ENCODE measurements at places on chromosomes 2 and 18.

DNA sequence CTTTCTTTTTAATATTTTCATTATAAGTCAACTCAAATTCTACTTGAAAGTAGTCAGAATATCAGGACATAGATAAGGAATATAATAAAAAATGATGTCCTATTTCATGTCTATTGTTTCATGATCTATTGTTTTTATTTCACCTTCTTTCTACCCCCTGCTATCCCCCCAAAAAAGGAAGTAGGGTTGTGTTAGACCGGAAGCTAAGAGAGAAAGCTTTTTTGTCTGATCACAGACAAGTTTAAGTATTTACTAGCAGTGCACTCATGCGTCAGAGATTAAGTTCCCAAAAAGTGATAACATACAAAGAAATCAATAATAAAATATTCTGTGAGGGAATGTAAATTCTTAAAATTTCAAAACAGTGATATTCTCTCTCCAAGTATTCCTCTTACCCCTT is 447.1 kb upstream of the CNTNAP5 start:
- no peak for DNase-seq

DNA sequence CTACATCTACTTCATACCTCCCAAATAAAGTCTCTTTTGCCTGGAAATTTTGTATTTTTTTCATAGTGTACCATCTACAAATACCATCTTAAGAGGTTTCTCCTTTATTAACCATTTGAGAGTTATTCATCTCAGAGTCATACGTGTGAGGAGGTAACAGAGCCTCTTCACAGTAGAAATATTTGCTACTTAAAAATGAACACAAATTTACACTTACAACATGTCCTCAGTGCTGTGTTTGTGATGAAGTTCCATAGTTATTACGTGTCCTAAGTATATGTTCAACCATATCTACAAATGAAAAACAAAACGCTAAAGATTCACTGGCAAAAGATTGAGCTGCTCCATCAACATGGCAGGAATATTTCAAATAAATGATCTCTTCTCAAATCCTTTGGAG is 48.5 kb upstream of the HNRNPA3 start:
- no peak for DNase-seq

DNA sequence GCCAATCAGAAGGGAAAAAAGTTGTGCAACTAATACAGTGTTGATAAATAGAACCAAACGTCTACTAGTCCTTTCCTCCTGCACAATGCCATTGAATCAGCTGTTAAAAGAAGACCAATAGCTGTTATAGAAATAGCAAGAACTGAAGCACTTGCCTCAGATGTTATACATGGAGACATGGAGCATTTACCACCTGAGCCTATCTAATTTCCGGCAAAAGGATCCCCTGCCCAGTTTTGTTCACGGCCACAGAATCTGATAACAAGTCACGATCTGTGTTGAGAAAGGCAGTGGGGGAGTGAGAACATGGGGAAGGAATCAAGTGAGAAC is 285.4 kb downstream of the ZEB2 start:
- DNase-seq = no peak

GRCh38 chr2:239663364-239663924 is 262.6 kb upstream of the HDAC4 start:
- DNase-seq = no peak

GRCh38 chr2:239596253-239596652 is 195.4 kb upstream of the HDAC4 start:
- DNase-seq = no peak

- no peak for DNase-seq
Measured at GRCh38 chr2:54341656-54342055, 85.6 kb upstream of the TSPYL6 start.
